ENCODE measurements at places on chromosomes 3 and 15.

GRCh38 chr3:188283347-188283746 lies 129.4 kb downstream of the LPP start:
- DNase-seq, result no peak

DNA sequence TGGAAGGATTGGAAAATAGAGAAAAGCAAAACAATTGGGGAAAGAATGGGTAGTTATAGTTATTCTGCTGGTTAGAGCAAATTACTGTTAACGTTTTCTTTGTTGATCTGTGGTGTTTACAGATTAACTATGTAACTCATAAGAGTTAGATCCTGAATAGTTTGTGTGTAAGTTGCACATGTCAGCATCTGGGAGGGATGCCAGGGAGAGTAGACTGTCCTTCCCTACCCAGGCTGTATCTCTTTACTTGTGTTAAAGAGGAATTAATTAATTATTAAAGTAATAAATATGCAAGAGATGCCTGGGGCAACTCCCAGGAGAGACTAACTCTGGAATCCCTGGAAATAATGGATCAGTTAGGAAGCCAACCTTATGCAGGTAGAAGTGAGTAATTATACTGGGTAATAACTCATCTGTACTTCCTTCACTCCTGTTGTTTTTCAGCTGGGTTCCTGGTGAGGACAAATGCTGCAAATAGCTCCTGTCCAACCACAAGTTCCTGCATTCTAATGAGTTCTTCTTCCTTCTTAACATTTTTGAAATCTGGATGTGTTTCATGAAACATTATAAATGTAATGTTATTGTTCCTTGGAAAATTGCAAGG lies 18.9 kb downstream of the GHRL start:
- DNase-seq, result no peak

- DNase-seq, result no peak
Observed at GRCh38 chr15:31173790-31174450, 72.4 kb upstream of the TRPM1 start.

GRCh38 chr3:30457081-30457480 lies 149.3 kb upstream of the TGFBR2 start:
- DNase-seq, result no peak

GRCh38 chr15:71585159-71585558 lies 225.2 kb upstream of the NR2E3 start:
- DNase-seq, result no peak

DNA sequence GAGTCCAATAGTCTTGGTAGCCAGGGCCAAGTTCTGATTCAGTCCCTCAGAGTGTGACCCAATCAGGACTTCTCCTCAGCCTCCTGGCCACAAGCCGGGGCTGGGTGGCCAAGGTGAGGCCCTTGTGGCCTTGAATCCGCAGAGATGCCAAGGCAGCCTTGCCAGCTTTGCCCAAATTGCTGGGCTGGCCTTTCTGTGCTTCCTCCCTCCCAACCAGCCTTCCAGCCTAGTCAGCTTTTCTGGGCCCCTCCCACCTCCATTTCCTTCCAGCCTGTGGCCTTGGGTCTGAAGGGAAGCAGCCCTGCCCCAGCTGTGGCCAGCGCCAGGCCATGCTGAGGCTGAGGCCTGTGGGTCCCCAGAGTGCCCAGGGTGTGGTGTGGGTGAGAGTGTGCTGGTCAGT lies 34.3 kb upstream of the ANKDD1A start:
- no peak for DNase-seq

GRCh38 chr3:127796045-127796830 lies 26.1 kb downstream of the MGLL start:
- no peak for DNase-seq

DNA sequence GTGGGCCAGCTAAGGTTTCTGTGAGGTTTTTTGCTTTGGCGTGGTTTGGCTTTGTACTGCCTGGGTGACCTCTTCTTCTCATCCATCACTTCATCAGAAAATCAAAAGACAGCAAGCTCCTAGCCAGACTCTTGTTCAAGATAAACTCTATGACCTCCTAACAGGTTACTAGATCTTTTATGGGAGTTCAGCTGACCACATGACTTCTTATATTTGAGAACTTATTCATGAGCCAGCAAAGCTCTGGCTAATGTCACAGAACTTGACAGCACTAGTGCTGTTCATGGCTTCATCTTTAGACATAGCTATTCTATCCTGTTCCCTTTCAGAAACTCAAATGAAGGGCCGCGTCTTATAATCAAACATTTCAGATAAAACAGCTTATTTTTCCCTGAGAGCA lies 527.1 kb upstream of the GOLIM4 start:
- DNase-seq, result no peak

DNA sequence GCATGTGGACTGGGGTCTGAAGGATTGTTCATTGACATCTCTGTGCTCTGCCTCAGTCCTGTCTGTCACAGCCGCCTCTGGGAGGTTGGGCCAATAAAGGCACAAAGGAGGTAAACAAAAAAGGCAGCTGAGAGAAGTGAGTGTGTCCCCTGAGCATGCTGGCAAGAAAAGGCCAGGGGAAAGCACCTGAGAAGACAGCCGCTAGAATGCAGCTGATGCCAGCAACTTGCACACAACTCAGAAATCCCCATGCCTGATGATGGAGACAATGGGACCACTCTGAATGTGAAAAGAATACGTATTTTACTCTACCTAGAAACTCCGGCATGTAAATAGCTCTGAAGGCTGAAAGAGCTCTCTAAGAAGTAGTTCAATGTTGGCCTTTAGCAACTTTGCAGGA lies 118.7 kb downstream of the KCNH8 start:
- no peak for DNase-seq

GRCh38 chr3:67654844-67655177 lies 399 bp upstream of the SUCLG2 start:
- no peak for DNase-seq

- no peak for DNase-seq
Observed at GRCh38 chr15:92304223-92304975, 89.3 kb upstream of the ST8SIA2 start.

GRCh38 chr3:117914540-117915100 lies 1120.0 kb downstream of the IGSF11 start:
- no peak for DNase-seq

DNA sequence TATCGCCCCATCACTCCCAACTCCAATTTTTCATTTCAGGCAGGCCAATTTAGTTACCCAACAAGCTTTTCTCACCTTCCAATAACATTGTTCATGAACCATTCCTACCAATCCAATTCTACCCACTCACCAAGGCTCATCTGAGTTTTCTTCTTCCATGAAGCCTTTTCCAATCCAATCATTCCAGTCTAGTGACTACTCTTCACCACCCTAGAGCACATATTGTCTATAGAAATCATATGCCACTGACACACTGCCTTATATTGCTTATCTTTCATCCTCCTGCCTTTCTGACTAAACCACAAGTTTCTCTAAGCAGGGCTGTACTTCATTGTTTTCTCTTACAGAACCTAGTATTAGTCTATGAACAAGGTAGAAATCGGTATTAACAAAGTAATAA lies 11.4 kb downstream of the CCDC14 start:
- DNase-seq, result no peak

DNA sequence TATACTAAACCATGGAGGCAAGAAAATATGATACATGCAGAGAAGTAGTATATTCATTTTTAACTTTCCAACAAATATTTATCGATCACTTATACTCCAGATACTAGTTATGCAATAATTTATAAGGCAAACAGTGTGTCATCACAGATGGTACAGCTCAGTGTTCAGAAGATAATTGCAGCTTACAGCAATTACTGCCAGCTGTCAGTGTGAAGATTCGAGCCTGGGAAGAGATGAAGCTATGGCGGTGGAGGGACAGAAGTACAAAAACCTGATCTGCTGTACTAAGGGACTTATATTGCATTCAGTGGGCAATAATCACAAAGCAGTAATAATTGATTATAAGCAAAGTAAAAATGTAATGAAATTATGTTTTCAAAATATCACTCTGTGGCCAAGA lies 170.6 kb upstream of the EPHA3 start:
- DNase-seq, result no peak

- no peak for DNase-seq
Observed at GRCh38 chr3:28915741-28916500, 364.9 kb upstream of the RBMS3 start.

DNA sequence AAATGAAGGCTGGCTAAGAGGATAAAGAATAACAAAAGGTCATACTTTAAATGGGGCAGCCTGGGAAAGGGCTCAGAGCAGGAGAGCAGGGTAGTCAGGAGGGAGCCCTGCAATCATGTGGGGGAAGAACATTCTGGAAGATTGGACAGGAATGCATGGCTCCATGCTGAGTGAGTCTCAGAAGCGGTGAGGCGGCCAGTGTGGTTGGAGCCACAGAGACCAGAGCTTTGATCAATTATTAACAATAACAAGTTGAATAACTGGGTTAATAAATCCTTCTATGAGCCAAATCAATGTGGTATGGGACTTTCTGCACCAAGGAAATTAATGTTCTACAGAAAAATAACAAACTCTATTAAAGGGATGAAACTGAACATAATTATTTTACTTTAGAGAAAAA lies 57.9 kb upstream of the DCUN1D1 start:
- DNase-seq, result no peak

DNA sequence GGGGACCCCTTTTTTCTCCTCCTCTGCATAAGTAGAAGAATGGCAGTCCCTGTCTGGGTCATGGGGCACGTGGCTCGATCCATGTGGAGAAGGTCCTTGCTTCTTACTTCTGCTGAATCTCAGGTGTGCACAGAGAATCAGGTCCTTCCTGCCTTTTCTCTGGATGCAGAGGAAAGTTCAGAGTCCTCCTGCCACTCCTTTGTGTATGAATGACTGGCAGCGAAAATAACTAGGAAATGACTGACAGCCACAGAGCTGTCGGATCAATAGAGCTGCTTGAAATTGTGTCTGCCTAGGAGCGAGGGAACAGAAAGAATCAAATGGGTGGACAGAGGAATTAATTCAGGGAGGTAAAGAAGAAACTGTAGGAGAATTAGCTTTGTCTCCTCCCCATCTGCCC lies 49.6 kb upstream of the ROPN1 start:
- DNase-seq, result no peak

GRCh38 chr15:90765966-90766365 lies 48.8 kb downstream of the BLM start:
- no peak for DNase-seq

DNA sequence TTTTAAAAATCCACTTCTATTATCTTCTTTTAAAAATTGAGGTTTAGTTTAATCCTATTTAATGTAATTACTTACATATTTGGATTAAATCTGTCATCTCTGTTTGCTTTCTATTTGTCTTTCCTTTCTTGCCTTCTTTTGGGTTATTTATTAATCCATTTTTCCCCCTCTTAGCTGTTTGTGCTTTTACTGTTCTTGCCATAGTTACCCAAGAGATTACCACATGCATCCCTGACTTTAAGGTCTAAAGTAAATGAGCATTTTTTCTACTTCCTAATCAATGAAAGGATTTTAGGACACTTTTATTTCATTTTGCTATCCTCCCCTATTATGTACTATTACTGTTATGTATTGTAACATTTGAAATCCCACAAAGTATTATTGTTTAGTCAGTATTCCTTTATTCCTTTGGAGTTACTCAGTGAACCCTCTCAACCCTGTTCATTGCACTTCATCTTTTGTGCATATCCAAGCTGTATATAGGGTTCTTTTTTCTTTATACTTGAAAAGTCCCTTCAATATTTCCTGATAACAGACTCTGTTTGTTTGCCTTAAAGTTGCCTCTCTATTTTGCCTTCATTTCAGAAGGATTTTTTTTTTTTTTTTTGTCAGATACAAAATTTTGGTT lies 62.7 kb downstream of the MEF2A start:
- no peak for DNase-seq

DNA sequence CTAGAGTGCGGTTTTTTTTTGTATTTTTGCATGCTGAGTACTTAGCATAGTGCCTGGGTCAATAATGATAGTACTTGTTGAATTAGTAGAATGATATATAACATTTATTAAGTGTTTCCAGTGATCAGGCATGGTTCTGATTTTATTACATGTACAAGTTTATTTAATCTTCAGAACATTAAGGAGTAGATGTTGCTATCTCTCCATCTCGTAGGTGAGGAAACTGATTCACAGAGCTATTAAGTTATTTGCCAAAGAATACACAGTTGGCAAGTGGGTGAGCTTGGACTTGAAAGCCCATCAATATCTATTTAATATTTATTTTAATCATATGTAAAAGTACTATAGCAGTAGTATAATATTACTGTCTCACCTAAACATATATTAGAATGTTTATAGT lies 219.5 kb downstream of the CACNA2D3 start:
- no peak for DNase-seq

DNA sequence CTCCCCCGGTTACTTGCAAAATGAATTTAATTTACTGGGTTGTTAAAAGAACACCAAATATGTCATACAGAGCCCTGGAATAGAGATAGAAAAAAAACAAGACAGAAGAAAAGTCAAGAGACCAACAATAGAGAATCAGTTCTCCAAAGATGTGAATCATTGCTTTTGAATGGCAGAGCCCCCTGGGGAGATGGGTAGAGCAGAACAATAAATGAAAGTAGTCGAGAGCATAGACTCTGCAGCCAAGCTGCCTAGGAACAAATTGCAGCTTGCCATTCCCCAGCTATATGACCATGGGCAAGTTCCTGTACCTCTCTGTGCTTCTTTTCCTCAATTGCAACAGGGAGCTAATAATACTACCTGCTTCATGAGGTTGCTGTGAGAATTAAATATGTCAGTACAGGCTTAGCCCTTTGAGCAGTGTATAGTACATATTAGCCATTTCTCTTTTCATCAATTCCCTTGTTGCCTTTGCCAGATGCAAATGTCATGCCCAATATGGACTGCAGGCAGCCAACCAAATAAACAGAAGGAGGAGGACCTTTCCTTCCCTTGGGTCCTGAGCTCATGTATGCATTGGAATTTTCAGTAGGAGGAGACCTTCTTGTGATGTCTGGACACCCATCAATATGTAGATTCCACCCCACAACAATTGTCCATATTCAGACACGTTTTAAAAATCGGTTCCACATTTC lies 25.0 kb upstream of the BFSP2 start:
- no peak for DNase-seq

DNA sequence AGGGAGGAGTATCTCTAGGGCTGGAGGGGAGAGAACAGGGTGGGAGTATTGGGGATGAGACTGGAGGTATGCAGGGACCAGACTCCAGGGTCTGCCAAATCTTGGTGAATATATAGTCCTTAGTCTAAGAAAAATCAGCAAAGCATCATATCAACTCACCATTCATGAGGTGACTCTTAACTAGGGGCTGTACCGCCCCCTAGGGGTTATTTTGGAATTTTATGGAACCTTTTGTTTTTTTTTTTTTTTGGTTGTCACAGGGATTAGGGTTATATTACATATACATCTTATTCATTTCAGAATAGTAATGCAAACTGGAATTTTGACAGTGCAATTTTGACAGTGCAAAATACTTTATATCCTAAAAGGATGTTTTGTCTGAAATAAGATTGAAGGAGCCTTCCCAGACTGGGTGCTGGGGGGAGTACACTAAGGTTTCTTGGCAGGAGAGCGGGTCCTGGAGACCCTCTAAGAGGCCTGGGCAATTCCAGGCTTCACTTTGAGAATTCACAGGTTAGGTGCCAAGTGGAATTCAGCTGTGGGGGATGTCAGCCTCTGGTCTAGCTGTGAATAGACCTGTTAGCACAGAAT lies 7.5 kb downstream of the CMTM7 start:
- DNase-seq, result no peak

DNA sequence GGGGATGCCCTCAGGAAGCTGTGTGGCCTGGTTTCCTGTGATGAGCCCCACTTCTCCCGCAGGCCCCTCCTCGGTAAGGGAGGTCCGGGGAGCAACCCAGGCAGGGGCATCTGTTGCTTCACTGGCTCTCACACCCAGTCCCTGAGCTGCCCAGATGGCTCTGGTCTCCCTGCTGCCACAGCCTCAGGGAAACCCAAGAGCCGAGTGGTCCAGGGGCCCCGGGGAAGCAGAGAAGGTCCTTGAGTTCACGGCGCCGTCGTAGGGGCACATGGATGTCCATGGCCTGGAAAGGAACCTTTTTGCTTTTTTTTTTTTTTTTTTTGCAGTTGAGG lies 13.3 kb upstream of the LRRC15 start:
- no peak for DNase-seq

- no peak for DNase-seq
Observed at GRCh38 chr15:74955017-74955416, 1.6 kb downstream of the RPP25 start.

Data from activated naive CD4-positive, alpha-beta T cell treated with anti-CD3 and anti-CD28 coated beads, Interleukin-2, amount 50 U/mL, for 16 hours (primary cell).